Colonic mucosa (tissue), 4 donors: ENCODE measurements at places on chromosomes 16 and 17.

DNA sequence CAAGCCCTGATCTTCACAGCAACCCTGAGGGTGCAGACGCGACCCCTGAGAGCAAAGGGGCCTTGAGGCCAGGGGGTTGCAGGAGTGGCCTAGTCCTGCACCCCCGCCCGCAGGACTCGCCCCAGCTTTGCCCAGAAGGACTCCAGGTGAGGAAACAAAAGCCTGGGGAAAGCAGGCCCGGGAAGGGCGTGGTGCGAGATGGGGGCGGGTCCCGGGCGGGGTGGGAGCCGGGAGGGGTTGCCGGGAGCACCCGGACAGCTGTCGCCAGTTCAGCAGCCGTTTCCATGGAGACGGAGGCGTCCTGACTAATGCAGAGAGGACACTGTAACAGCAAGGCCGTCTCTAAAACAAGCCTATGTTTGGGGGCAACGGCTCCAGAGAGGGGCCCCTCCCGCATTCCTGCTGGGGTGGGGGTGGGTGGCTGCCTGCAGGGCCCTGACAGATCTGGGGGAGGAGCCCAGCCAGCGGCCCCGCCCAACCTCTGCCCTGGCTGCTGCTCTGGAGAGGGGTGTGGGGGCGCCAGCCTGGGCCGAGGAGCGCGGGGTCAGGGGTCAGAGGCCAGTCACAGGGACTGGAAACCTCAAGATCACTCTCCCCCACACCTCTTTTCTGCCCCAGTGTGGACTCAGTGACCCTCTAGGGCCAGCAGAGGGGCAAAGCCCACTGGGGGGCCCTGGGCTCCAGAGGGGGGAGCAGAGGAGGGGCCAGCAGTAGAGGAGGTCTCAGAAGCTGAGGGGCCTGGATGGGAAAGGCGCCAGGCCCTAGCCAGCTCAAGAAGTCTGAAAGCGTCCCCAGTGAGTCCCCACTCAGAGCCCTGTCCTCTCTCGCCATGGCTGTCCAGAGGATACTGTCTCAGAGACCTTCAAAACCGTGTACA, 3.1 kb upstream of the TPPP3 start:
- DNase-seq = peak; percentile 96

- no peak for DNase-seq
Observed at GRCh38 chr16:87929986-87930385, 6.3 kb downstream of the CA5A start.

GRCh38 chr16:53952215-53953208, 248.6 kb downstream of the FTO start:
- DNase-seq = no peak

- no peak for DNase-seq
Observed at GRCh38 chr17:46745376-46745775, 73.1 kb downstream of the WNT3 start.

DNA sequence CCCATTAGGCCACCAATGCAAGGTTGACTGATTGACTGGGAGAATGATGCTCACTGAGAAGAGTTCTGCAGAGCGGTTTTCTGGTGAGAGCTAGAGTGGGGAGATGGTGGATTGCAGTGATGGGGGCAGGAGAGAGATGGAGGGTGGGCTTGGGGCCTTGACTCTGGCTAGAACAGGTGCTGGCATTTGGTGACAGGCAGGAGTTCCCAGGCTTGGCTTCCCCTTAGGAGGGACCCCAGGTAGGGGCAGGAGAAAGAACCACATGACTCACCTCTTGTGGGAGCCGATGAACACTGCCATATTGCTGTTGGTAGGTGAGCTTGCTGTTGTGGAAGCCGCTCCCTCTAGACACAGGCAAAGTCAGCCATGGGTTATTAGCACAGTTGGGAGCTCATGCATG, 8.0 kb downstream of the CD300LB start:
- peak; percentile 4 for DNase-seq

GRCh38 chr16:81539009-81539758, 94.6 kb downstream of the CMIP start:
- no peak for DNase-seq

GRCh38 chr17:27069842-27070508, 223.9 kb upstream of the WSB1 start:
- DNase-seq = no peak

GRCh38 chr16:51134269-51134812, 16.7 kb downstream of the SALL1 start:
- DNase-seq = no peak

- DNase-seq = no peak
Observed at GRCh38 chr16:53781023-53781605, 77.2 kb downstream of the FTO start.

- no peak for DNase-seq
Observed at GRCh38 chr17:77802811-77803220, 155.7 kb upstream of the TNRC6C start.

GRCh38 chr17:55606488-55606815, 95.2 kb upstream of the SMIM36 start:
- DNase-seq = no peak

DNA sequence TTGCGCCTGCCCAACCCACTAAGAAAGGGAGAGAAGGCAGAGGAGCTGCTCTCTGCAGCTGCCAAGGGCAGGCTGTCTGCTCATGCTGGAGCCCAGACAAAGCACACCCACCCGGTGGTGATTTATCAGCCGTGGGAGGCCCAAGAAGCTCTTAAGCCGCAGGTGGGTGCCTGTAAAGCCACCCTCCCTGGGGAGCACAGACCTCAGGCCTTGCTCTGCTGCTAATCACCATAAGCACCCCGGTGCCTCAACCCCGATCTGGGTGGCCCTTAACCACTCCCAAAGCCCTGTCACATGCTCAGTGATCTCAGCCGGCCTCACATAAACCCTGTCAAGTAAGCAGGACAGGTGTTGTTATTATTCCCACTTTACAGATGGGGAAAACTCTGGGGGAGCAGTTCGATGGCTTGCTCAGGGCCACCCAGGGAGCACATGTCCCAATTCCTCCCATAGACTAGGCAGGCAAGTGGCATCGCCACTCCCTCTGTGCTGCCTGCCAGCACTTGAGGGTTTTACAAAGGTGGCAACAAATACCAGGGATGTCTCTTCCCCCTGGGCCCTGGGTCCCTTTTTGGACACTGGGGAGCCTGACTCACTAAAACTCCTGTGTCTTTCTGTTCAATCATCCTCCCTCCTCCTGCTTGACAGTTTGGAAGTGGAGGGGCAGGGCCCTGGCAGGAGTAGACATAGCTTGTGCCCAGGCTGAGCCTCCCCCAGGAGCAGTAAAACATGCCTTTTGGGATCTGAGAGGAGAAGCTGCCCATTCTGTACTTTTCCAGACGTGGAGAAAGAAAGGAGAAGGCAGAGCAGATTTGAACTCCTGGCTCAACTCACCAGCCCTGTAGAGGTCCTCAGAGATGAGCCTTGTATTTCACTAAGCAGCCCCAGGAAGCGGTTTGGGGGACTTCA, 299.3 kb downstream of the SOX9 start:
- DNase-seq = peak; percentile 61

DNA sequence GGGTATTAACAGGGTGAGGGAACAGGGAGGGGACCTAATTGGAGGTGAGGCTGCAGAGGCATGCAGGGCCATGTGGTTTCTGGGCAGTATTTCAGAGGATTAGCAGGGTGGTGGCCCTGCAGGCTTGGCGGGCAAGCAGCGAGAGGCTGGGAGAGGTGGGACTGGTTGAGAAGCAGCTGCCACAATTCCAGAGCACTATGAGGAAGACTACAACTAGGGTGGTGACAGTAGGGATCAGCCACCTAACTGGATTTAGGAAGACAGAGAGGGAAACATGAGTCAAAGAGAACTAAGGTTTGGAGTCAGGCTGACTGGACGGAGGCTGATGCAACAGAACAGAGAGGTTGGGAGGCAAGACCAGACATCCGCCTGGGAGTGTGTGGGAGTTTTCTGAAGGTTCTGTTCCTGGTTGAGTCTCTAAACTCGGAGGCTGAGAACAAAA, 12.3 kb downstream of the ALOXE3 start:
- DNase-seq = no peak

DNA sequence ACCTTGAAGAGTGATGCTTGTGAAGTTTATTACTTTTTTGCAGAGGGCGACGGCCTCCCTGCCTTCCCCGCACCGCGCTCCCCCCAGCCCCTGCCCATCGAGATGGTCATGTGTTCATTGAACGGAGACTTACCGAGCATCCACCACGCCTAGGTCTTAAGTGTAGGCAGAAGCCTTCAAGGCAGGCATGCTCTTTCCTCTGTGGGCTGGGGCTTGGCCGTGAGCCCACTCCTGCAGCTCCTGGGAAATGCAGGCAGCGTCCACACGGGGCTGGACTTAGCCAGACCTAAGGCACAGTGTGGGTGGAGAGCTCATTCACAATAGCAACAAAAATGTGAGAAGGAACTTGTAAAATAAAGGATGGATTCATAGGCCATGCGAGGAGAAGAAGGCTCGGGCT, 19.2 kb downstream of the RNF213 start:
- peak; percentile 48 for DNase-seq

GRCh38 chr16:69672998-69673713, 53.2 kb downstream of the NQO1 start:
- DNase-seq = no peak

- no peak for DNase-seq
Observed at GRCh38 chr16:4591706-4592470, 22.8 kb downstream of the UBALD1 start.

DNA sequence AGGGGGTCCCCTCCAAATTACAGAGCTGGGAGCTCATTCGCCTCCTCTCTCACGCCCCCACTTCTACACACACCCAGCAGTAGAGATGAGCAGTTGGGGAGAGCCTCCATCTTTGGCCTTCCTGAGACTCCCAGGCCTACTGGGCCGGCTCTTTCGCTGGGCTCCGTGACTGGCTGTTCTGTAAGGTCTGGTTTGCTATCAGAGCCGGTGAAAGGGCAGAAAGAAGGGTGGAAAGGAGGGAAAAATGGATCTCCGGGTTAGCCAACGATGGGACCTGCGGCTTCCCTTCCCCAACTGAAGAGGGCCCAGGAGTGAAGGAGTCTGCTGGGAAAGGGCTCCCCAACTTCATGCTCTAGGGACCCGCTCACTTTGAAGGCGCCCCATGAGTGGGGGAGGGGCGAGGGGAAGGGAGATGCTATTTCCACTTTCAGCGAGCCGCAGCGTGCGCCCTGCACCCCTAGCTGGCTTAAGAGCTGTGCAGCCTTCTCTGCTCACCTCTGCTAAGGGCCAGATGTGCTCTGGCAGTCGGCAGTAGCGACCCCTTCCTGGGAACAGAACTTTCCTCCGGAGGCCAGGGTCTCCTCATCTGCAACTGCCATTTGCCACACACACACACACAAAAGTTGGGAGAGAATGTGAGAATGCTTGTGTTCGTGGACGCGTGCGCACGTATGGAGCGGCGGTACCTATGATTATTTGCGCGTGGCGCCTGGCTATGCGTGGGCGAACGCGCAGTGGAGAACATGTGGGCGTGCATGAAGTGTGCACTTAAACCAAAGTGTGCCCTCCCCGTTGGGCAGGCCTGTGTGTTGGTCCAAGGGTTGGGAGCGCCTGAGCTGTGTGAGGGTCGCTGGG, 2.9 kb upstream of the FOXF1 start:
- no peak for DNase-seq

GRCh38 chr16:68665501-68665900, 20.4 kb downstream of the CDH3 start:
- no peak for DNase-seq

- no peak for DNase-seq
Observed at GRCh38 chr17:2388020-2388682, 12.7 kb downstream of the MNT start.

DNA sequence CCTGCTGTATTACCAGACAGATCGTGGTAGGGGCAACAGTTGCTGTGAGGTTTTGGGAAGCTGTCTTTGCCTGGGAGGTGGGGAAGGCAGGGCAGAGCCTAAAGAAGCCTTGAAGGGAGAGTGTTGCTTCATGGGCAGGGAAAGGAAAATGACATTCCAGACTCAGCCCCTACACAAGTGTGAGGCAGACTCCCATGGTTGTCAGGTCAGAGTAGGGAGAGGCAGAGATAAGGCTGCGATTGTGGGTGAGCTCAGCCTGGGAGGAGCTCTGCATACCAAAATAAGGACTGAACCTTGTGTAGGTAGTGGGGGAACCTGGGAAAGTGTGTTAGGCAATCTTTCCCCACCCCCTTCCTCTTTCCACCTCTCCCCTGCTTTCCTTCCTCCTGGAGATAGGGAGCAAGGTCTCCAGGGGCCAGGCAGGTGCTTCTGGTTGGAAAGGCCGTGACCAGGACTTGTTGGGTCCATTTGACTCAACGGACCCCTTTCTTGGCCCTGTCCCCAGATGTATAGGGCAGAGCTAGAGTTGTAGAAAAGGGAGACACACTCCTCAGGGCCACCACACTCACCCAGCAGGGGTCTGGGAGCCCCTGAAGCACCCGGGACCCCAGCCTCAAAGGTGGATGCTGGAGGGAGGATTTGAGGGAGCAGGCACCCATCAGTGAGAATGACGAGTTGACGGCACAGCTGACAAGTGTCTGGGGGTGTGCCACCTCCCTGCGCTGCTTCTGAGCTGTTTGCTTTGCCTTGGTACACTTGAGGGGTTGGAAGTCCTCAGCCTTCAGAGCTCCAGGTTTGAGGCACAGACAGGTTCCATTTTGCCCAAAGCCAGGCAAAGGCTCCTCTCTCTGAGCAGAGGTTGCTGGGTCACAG, 18.5 kb upstream of the TOB1 start:
- DNase-seq = peak; percentile 76

GRCh38 chr17:17752821-17753321, 71.6 kb downstream of the RAI1 start:
- DNase-seq = no peak

GRCh38 chr16:53779186-53779585, 75.2 kb downstream of the FTO start:
- DNase-seq = no peak

- DNase-seq = no peak
Observed at GRCh38 chr16:21645261-21645721, 7.1 kb downstream of the IGSF6 start.

GRCh38 chr17:49708515-49709183, 885 bp upstream of the SLC35B1 start:
- DNase-seq = no peak

DNA sequence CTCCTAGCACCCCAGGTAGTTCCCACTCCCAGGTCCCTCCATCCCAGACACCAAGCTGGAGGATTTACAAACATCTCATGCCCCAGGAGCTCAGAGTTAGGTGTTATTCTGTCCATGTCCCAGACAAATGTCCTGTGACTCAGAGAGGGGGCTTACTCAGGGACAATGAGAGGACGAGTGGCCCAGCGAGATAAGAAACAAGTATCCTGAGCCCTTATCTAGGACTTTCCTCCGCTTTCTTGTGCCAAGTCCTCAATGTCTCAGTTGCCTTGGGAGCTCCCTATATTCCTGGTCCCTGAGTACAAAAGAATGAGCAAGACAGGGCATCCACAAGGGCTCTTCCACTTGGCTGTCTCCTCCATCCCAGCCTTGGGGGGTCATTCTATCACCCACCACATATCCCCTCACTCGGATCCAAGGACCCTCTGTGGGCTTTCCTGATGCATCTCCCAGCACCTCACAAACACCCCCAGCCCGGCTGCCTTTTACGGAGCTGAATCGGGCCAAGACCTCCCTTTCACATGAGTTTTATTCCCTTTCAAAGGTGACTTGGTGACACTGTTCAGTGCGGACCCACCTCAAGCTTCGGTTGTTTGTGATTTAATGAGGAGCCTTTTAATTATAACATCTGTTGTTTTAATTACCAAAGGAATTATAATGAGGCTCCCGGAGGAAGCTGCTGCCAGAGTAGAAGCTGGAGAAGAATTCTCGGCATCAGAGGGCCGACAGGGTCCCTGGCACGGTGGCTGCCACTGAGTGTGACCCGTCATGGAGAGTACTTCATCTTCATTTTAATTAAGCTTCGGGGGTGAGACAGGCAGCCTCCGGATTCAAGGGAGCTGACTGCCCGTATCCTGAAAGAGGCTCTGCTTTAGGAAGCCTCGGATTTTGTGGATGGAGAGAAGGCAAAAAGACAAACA, 121.5 kb downstream of the WSCD1 start:
- no peak for DNase-seq
